WTC11 (cell line): ENCODE measurements at places on chromosomes 6 and 20. TPM values are rescaled to one million over a fixed set of nuclear protein-coding genes. Genes with fewer than 3 reads are reported as not detected.

The REV3L gene
- 5.0 to 5.7 TPM (median 5.2 TPM) in 3 replicates for total RNA-seq

The CBLN4 gene
- not detected in 3 replicates for total RNA-seq

The HSPA12B gene
- 6.3 to 8.5 TPM (median 8.2 TPM) in 3 replicates for total RNA-seq

The GGT7 gene
- total RNA-seq = 27.7 to 34.5 TPM (median 33.3 TPM) in 3 replicates

The IRF4 gene
- 1.6 to 2.2 TPM (median 2.2 TPM) in 3 replicates for total RNA-seq

The POM121L2 gene
- total RNA-seq = 0.13 to 0.16 TPM in 2 of 3 replicates, not detected in the other

The GPR63 gene
- total RNA-seq = 7.4 to 7.8 TPM (median 7.8 TPM) in 3 replicates

- peaks cover 35% of the 10 kb centered on the region for H3K4me1 ChIP-seq
- no peak overlapping the region for H3K27ac ChIP-seq
- H3K36me3 ChIP-seq = peaks cover 29% of the 10 kb centered on the region
- DNase-seq = no peak
- peaks cover 6% of the 10 kb centered on the region; the same call in 1 of the 2 replicates for H3K27me3 ChIP-seq
These were observed 4.9 kb downstream of the TUBB2B start for GRCh38 chr6:3222506-3223038.

- peaks cover 15% of the 10 kb centered on the region for H3K4me1 ChIP-seq
- no peaks in the 10 kb centered on the region for H3K27me3 ChIP-seq
- DNase-seq = no peak
- no peak overlapping the region for H3K27ac ChIP-seq
These were observed 241.9 kb upstream of the RAB32 start for GRCh38 chr6:146301764-146302163.

DNA sequence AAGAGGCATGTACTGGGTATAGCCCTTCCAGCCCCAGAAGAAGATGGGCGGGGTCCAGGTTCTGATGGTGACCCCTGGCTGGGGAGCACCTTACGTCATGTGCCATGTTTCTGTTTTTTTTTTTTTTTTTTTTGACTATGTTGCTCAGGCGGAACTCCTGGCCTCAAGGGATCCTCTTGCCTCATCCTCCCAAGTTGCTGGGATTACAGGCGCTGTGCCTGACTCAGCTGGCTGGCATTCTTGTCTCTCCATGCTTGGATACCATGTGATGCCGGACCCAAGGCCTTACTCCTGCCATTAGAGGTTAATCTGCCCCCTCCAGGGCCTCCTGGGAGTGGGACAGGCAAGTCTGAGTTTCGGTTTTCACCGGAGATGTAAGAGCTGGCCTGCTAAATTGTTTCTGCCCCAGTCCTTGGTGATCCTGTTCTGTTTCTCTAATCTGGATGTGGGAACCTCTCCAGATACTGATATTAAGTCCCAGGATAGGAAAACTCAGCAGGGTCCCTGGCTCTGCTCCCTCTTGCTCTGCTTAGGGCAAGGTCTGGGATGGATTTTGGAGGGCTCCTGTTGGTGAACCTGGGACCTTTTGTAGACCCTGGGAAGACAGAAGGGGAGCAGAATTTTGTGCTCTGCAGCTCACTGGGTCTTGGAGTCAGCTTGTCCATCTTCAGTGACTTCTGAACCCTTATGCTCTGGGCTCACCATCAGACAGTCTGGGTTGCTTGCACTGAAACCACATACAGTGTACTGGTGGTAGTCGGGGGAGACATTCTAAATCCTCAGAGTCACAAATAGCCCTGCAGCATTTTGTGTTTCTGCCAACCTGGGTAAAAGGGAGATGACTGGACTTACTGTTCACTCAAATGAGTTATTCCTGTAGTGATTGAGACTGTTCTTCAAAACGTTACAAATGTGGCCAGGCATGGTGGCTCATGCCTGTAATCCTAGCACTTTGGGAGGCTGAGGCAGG is 45.1 kb downstream of the PTK7 start:
- H3K27me3 ChIP-seq = no peaks in the 10 kb centered on the region
- H3K36me3 ChIP-seq = no peaks in the 10 kb centered on the region
- DNase-seq = no peak
- H3K27ac ChIP-seq = peak overlapping the region; percentile 63

DNA sequence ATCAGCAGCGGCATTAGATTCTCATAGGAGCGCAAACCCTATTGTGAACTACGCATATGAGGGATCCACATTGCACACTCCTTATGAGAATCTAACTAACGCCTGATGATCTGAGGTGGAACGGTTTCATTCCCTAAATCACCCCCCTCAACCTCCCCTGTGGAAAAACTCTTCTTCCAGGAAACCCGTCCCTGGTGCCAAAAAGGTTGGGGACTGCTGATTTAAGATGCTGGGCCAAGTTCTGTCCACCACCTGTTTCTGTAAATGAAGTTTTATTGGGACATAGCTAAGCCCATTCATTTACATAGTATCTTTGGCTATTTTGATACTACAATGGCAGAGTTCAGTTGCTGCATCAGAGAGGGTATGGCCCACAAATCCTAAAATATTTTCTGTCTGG is 268.2 kb upstream of the PRDM1 start:
- H3K36me3 ChIP-seq = peaks cover 6% of the 10 kb centered on the region; the same call in 1 of the 2 replicates
- H3K4me3 ChIP-seq = no peak overlapping the region
- no peak for DNase-seq
- no peak overlapping the region for H3K27ac ChIP-seq
- H3K27me3 ChIP-seq = no peaks in the 10 kb centered on the region
- no peaks in the 10 kb centered on the region for H3K4me1 ChIP-seq

GRCh38 chr6:23180504-23181293 is 611.3 kb downstream of the HDGFL1 start:
- no peak overlapping the region for H3K4me3 ChIP-seq
- no peaks in the 10 kb centered on the region for H3K36me3 ChIP-seq
- no peak for DNase-seq
- H3K27me3 ChIP-seq = no peaks in the 10 kb centered on the region; the same call in 1 of the 2 replicates
- peaks cover 20% of the 10 kb centered on the region for H3K4me1 ChIP-seq

DNA sequence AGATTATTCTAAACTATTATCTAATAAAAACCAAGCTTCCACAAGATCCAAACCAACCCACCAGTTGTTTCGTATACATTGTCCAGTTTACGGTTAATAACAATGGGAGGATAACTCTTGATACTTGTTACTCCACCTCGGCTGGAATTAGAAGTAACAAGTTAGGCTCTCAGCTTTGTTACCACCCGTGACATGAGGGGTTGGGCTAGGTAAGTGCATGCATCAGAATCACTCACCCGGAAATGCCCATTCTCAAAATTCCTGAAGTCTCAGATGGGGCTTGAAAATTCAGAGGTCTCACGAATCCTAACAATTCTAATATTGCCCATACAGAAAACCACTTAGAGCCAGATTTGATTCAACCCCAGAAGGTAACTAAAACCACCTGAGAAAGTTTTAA is 27.0 kb upstream of the SERPINB1 start:
- peaks cover 13% of the 10 kb centered on the region for H3K27me3 ChIP-seq
- H3K4me1 ChIP-seq = peaks cover 72% of the 10 kb centered on the region
- no peak overlapping the region for H3K4me3 ChIP-seq
- 0 out of 2 replicates have a peak, but pooled peaks cover 3% of the 10 kb centered on the region for H3K36me3 ChIP-seq
- peak overlapping the region; percentile 53; the same call in 1 of the 2 replicates for H3K27ac ChIP-seq
- no peak for DNase-seq

DNA sequence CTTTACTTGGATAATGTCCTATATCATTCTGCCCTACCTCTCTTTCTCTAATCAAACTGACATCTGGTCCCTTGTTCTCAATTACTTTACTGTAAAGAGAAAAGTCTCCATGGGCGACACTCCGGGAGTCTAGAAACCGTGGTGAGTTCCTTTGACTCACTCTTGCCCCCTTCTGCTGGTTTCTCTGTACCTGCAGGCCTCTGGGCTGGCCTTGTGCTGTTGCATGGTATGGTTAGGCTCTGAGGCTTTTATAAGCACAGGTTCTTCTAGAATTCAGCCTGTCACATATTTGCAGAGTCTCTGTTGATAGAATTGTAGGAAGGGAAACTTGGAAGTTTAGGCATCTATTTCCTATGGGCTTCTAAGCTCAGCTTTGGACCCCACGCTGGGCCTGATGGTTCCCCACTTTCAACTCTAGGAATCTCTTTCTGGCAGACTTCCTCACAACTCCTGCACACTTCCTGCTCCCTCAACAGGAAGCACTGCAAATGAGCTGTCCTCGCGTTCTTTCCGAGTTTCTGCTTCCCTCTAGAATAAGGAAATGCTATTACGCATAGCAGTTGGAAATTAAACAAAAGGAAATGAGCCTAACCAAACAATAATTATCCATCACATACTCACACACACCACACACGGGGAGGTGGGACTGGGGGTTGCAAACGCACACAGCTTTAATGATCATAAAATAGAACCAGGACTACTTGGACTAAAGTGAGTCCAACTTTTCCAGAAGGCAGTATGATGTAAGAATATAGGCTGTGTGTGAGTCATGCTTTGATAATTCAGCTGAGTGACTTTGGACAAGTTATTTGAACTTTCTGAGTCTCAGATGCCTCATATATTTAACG is 683.3 kb downstream of the QKI start:
- H3K27me3 ChIP-seq = no peaks in the 10 kb centered on the region
- H3K27ac ChIP-seq = no peak overlapping the region
- DNase-seq = peak; percentile 35
- no peak overlapping the region for H3K4me3 ChIP-seq
- no peaks in the 10 kb centered on the region for H3K36me3 ChIP-seq

DNA sequence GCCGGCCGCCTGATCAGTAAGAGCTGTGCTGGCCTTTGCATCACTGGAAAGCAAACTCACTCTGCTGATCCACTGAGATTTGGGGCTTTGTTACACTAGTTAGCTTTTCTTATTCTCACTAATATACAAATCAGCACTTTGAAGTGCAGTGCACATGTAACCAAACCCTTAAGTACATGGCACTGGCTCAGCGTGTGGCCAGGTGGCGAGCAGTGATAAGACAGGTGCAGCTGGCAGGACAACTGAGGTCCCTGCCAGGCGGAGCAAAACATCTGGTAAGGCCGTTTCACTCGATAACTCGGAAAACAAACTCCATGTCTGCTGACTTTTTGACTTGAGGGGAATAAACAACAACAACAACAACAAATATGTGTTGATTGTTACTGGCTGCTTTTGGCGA is 11.0 kb downstream of the GFRA4 start:
- no peak for DNase-seq
- H3K27me3 ChIP-seq = peaks cover 4% of the 10 kb centered on the region; the same call in 1 of the 2 replicates
- H3K36me3 ChIP-seq = no peaks in the 10 kb centered on the region

- no peak overlapping the region for H3K4me3 ChIP-seq
- H3K27ac ChIP-seq = no peak overlapping the region
- peaks cover 22% of the 10 kb centered on the region for H3K4me1 ChIP-seq
- no peak for DNase-seq
- peaks cover 8% of the 10 kb centered on the region for H3K27me3 ChIP-seq
These were observed 436.7 kb downstream of the MEI4 start for GRCh38 chr6:78089531-78089930.

DNA sequence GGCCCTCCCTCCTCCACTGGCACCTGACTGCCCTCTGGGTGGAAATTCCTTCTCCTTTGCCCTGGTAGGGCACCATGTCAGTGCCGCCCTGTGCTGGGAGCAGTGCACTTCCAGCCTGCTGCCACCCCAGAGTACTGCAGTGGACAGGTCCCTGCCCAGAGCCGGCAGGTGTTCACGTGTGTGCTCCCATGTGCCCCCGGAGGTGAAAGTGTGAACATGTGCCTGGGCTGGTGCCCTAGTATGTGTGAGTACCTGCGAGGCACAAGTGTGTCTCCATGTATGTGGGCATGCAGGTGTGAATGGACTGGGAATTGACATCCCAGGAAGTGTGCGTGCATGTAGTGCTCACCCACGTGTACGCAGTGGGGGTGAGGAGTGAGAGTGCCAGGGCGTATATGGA is 29.4 kb downstream of the SDCBP2 start:
- H3K4me1 ChIP-seq = peaks cover 8% of the 10 kb centered on the region
- no peaks in the 10 kb centered on the region for H3K36me3 ChIP-seq
- DNase-seq = peak; percentile 79
- H3K27ac ChIP-seq = no peak overlapping the region

DNA sequence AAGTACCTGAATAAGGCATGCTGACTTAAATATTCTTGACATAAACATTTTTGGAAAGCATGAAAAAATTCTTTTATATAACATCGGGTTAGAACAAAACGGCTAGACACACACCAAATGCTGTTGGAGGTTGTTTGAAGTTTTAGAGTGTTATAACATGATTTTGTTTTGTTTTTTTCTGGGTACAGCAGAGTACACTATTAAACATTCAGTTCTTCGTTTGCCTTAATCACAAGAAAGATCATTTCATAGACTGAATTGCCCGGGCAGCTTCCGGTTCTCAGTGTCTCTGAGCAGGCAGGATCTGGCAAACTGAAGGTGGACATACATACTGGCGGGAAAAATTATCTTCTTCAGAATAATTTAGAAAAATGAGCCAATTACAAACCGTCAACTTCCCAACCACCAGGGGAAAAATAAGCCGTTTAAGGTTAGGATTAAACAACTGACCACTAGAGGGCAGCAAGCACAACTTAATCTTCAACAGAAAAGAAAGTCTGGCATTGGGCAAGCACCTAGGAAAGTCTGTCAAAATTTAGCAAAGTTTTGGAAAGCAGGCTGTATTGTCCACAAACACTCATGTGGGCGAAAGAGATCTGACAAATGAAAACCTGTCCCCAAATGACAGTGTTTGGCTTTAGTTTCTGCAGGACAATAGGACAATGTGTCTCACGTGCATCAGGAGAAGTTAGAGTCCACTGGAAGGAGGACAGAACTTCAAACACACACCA is 15.0 kb downstream of the ZNF217 start:
- peaks cover 78% of the 10 kb centered on the region for H3K36me3 ChIP-seq
- no peak for DNase-seq
- H3K4me1 ChIP-seq = peaks cover 53% of the 10 kb centered on the region
- 0 out of 2 replicates have a peak overlapping the region, but pooled peaks have one; percentile 57 for H3K27ac ChIP-seq
- no peak overlapping the region; the same call in none of the 2 replicates for H3K4me3 ChIP-seq

DNA sequence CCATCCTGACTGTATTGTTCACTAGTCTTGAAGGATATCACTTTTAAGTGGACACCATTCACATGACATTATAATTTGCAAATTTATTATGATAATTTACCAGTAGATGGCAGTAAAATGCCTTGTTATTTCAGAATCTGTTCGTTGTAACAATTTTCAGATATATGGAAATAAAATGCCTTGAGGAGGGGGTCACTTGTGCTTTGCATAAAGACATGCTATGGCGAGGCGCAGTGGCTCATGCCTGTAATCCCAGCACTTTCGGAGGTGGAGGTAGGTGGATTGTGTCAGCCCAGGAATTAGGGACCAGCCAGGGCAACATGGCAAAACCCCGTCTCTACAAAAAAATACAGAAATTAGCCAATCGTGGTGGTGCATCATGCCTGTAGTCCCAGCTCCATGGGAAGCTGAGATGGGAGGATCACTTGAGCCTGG is 9.0 kb upstream of the NCOA6 start:
- peaks cover 9% of the 10 kb centered on the region for H3K27me3 ChIP-seq
- H3K27ac ChIP-seq = no peak overlapping the region
- no peak for DNase-seq
- H3K36me3 ChIP-seq = peaks cover 5% of the 10 kb centered on the region; the same call in 1 of the 2 replicates
- H3K4me3 ChIP-seq = no peak overlapping the region
